ENCODE measurements at places on chromosomes 6 and 20.

- no peak for DNase-seq
Measured at GRCh38 chr6:25676775-25677174, 24.8 kb downstream of the SCGN start.

GRCh38 chr20:36865076-36865860, 10.7 kb upstream of the TLDC2 start:
- DNase-seq = no peak

DNA sequence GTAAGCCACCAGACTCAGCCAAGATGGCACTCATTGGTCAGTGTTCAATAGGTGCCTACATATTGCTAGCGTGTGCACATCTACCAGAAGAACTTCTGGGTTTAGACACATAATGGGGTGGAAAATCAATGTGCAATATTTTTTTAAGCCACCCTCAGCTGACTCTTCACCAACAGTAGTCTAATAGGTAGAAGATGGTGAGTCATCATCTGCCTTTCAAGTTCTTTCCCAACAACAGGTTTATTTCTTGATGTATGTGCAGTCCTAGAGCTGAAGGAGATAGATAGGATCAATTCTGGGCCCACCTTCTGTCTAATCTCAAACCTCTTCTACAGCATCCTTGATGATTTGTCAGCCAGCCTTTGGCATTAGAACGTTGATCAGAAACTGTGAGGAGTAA, 41.3 kb downstream of the IRAK1BP1 start:
- peak; percentile 41 for DNase-seq

DNA sequence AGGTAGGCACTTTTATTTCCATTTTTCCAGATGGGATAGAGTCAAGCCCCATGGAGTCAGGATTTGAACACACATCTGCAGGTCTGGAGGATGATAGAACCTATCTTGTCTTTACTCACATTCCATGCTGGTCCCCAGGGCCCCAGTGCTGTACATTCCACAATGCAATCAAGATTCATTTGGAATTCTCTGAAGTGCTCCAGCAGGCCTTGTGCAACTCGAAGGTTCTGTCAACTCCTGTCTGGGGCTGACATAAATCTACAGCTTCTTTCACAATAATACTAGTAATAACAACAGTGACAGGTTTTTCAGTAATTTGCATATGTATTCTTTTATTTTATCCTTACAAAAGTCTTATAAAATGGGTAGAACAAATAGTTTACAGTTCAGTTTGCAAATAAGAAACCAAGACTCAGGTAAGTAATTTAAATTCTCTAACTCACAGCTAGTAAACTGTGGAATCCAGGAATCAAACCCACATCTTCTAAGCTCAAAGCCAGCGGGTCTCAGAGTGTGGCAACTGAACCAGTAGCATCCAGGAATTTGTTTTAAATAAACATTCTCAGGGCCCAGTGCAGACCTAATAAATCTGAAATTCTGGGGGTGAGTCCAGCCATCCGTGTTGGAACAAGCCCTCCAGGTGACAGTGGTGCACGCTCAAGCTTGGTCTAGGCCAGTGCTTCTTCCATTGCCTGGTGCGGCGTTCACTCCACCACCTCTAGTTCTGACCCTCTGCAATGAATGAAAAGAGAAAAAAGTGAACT, 137.0 kb upstream of the TNFAIP3 start:
- peak; percentile 53 for DNase-seq

DNA sequence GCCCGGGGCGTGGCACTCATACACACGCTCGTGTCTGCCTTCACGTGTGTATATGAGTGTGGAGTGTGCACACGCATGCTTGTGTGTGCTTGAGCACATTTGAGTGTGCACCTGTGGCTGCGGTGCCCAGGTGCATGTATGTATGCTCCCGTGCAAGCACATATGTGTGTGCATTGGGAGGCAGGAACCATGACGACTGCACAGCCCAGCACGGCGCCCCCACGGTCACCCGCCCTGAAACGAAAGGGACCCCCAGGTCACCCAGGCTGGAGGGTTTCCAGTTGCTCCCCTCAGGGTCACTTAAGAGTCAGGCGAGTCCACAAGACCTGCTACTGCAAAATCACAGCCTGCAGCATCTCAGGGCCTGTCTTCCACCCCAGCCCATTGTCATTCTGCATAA, 94.7 kb downstream of the YTHDF1 start:
- DNase-seq = no peak

- peak; percentile 38 for DNase-seq
Measured at GRCh38 chr6:93751969-93752368, 332.6 kb upstream of the EPHA7 start.

- no peak for DNase-seq
Measured at GRCh38 chr6:170156448-170157375, 134.2 kb downstream of the DLL1 start.

- no peak for DNase-seq
Measured at GRCh38 chr6:36319436-36319762, 17.3 kb downstream of the BNIP5 start.

- peak; percentile 51 for DNase-seq
Measured at GRCh38 chr6:53309059-53309900, 39.5 kb downstream of the ELOVL5 start.

- peak; percentile 79 for DNase-seq
Measured at GRCh38 chr6:159969921-159970320, 1.0 kb downstream of the IGF2R start.

- DNase-seq = no peak
Measured at GRCh38 chr6:82493467-82493866, 129.8 kb downstream of the TPBG start.

- peak; percentile 49 for DNase-seq
Measured at GRCh38 chr6:107977283-107977682, 19.3 kb upstream of the SEC63 start.

GRCh38 chr20:48300529-48300928, 515.2 kb upstream of the SULF2 start:
- DNase-seq = no peak

DNA sequence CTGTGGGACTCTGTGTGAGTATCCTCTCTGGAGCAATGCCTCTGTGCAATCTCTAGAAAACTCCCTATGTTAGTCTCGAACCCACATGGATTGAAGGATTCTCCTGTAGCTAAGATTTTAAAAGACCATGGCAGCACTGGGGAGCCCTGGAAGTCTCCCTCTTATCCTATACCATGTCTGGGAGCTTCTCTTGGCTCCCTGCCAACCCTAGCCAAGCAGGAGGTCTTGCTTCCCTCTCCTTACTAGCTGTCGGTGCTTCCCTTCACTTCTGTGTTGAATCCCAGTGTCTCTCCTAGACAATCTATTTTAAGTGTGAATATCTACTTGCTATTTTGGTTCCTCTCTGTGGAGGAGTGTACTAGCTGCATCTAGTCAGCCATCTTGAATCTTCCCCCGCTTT, 118.8 kb upstream of the NRN1 start:
- DNase-seq = no peak

Measured in renal cortical epithelial cell (primary cell).